ENCODE measurements at places on chromosomes 1 and 21. TPM values are rescaled to one million over a fixed set of nuclear protein-coding genes. Genes with fewer than 3 reads are reported as not detected.
A peak's percentile ranks its signal among the peaks of the same experiment; 100 is the strongest.

GRCh38 chr1:111576547-111576946 lies 43.0 kb upstream of the RAP1A start:
- peaks cover 2% of the 10 kb centered on the region for H3K36me3 ChIP-seq
- H3K27ac ChIP-seq = no peak overlapping the region
- no peaks in the 10 kb centered on the region for H3K27me3 ChIP-seq
- no peak overlapping the region for H3K4me3 ChIP-seq
- H3K4me1 ChIP-seq = no peaks in the 10 kb centered on the region

DNA sequence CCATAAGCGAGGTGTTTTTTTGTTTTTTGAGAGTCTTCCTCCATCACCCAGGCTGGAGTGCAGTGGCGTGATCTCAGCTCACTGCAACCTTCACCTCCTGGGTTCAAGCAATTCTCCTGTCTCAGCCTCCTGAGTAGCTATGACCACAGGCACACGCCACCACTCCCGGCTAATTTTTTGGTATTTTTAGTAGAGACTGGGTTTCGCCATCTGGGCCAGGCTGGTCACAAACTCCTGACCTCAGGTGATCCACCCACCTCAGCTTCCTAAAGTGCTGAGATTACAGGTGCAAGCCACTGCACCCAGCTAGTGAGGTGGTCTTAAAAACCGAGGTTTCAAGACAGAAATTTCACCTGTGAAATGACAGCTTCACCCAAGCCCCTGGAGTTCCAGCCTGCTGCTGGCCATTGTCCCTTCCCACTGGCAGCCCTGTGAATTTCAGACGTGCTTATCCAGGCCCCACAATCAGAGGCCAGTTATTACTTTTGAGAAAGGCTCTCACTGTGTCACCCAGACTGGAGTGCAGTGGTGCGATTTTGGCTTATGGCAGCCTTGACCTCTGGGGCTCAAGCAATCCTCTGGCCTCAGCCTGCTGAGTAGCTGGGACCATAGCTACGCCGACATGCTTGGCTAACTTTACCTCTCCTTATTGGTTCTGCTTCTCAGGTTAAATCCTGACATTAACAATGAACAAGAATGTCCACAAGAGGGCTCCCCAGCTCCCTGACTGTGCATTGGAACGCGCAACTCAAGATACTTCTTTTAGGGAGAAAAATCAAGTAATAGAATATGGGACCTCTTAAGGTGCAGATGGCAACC lies 19.4 kb downstream of the ENO1 start:
- H3K27ac ChIP-seq = peak overlapping the region; percentile 90
- peak overlapping the region; percentile 32 for H3K4me3 ChIP-seq
- peaks cover 60% of the 10 kb centered on the region for H3K4me1 ChIP-seq
- no peaks in the 10 kb centered on the region for H3K27me3 ChIP-seq

DNA sequence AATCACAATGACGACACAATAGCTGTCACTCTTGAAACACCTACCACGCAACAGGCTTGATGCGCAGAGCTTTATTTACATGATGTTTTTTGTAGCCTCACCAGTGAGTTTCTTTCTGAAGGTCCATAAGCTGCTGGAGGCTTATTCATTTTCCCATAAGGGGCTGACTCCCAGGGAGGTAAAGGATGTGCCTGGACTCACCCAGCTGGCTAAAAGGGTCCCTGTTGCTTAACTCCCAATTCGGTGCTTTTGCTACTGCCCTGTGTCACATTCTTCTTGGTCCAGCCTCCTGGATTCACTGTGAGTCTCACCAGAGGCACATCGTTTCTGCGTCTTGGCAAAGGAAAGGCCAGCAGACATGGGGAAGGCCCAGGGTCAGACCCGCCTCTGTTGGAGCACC lies 44.6 kb upstream of the OLIG2 start:
- no peak for DNase-seq
- H3K27ac ChIP-seq = no peak overlapping the region
- H3K27me3 ChIP-seq = peaks cover 24% of the 10 kb centered on the region
- no peak overlapping the region for H3K4me3 ChIP-seq
- no peaks in the 10 kb centered on the region for H3K36me3 ChIP-seq

DNA sequence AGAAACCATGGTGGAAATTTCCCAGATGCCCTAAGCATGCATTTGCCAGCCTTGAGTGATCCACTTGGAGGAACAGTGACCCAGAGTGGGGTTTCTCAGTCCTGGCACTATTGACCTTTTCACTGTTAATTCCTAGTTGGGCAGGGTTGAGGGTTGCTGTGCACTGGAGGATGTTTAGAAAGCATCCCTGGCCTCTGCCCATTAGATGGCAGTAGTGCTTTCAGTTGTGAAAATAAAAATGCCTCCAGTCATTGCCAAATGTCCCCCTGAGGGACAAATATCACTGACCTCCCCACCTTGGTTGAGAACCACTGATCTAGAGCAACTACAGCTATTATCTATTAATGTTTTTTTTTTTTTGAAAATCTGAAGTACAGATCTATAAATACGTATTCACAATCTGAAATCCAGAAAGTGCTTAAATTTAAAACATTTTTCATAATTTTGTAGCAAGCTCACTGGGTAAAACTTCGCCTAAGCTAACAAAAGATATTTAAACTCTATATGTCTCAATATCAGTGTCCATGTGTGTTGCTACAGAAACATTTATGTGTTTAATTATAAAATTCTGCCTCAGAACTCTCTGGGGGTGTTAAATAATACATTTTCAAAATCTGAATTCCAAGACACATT lies 27.3 kb downstream of the F3 start:
- H3K4me3 ChIP-seq = no peak overlapping the region
- no peaks in the 10 kb centered on the region for H3K27me3 ChIP-seq
- DNase-seq = no peak
- no peak overlapping the region for H3K27ac ChIP-seq

- no peak overlapping the region for H3K27ac ChIP-seq
- H3K36me3 ChIP-seq = no peaks in the 10 kb centered on the region
- no peak overlapping the region for H3K4me3 ChIP-seq
- no peak for DNase-seq
- H3K27me3 ChIP-seq = no peaks in the 10 kb centered on the region
These were observed 67.0 kb upstream of the KLHDC7A start for GRCh38 chr1:18413541-18414305.

DNA sequence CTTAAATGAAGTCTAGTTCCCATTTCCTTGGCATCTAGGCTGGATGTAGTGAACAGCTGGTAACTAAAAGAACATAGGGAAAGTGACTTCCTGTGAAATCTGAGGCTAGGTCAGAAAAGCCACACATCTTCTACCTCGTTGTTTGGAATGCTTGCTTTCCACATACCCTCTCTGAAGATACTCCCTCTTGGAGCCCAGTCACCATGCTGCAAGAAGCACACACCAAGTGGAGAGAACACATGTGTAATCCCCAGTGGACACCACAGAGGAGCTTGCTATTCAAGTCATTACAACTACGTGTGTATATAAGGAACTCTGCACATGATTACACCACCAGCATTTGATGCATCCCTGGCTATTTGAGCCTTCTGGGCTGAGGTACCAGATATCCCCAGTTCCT lies 125.9 kb downstream of the RGS21 start:
- DNase-seq = no peak
- H3K4me1 ChIP-seq = peaks cover 2% of the 10 kb centered on the region
- H3K4me3 ChIP-seq = no peak overlapping the region
- no peaks in the 10 kb centered on the region for H3K36me3 ChIP-seq
- H3K27me3 ChIP-seq = peaks cover 10% of the 10 kb centered on the region

DNA sequence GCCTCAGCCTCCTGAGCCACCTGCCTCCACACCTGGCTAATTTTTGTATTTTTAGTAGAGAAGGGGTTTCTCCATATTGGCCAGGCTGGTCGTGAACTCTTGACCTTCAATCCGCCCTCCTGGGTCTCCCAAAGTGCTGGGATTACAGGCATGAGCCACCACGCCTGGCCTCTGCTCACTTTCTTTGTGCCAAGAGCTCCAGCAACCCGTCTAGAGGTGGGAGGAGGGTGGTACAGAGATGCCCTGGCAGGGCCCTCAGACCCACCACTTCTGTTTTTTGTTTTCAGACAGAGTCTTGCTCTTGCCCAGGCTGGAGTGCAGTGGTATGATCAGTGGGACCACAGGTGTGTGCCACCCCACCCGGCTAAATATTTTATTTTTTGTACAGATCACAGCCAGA lies 6.9 kb upstream of the SYNC start:
- no peak overlapping the region for H3K4me3 ChIP-seq
- H3K27me3 ChIP-seq = peaks cover 20% of the 10 kb centered on the region
- DNase-seq = no peak

DNA sequence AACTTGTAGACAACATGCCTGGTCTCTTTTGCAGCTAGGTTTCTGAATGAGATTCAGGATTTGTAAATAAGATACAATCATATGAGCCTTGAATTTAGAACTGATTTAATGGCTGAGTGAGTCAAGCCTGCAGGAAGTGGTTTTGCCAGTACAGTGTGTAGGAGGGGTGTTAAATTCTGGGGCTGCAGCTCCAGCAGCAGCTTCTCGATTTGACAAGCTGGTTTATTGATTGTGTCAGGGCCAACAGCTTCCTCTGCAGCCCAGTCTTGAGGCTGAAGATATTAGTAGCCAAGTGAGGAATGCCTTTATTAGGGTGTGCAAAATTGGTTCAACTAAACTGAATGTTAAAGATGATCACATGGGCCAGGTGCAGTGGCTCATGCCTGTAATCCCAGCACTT lies 11.5 kb upstream of the PLA2G5 start:
- H3K4me3 ChIP-seq = no peak overlapping the region
- H3K4me1 ChIP-seq = peaks cover 21% of the 10 kb centered on the region
- peak overlapping the region; percentile 1 for H3K27ac ChIP-seq
- H3K36me3 ChIP-seq = no peaks in the 10 kb centered on the region
- peak; percentile 68 for DNase-seq
- peaks cover 26% of the 10 kb centered on the region for H3K27me3 ChIP-seq

GRCh38 chr1:247998811-247999210 lies 14.6 kb upstream of the OR2L5 start:
- no peaks in the 10 kb centered on the region for H3K4me1 ChIP-seq
- H3K27me3 ChIP-seq = no peaks in the 10 kb centered on the region
- H3K27ac ChIP-seq = no peak overlapping the region
- no peaks in the 10 kb centered on the region for H3K36me3 ChIP-seq
- no peak overlapping the region for H3K4me3 ChIP-seq

DNA sequence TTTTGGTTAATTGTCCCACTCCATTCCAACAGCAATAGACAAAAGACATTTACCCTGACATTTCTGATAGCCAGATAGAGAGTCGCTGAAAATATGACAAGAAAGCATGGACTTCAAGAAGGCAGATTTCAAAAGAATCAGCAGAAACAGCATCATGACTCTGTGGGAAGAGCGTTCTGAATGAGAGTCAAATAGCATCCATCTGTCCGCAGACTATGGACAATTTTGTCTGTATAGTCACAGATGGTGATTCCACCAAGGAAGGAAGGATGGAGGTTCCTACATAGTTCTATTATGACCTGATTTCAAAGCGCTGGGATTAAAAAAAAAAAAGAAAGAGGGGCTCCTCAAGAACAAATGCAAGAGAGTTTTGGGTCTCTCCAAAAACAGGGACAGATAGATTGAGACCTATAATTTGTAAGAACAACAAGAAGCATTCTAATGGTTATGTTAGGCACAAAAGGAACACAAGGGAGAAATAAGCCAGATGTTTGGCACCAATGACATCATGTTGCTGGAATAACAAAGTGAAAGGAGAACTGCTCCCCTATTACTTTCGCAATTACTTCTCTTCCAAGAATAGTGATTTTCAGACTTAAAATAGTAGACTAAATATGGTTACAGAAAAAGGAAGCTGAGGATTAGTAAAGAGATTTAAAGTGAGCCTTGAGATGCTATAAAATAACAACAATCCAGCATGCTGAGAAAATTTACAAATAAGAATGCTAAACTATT lies 28.5 kb downstream of the NIBAN1 start:
- H3K27me3 ChIP-seq = no peaks in the 10 kb centered on the region
- peaks cover 28% of the 10 kb centered on the region for H3K4me1 ChIP-seq

DNA sequence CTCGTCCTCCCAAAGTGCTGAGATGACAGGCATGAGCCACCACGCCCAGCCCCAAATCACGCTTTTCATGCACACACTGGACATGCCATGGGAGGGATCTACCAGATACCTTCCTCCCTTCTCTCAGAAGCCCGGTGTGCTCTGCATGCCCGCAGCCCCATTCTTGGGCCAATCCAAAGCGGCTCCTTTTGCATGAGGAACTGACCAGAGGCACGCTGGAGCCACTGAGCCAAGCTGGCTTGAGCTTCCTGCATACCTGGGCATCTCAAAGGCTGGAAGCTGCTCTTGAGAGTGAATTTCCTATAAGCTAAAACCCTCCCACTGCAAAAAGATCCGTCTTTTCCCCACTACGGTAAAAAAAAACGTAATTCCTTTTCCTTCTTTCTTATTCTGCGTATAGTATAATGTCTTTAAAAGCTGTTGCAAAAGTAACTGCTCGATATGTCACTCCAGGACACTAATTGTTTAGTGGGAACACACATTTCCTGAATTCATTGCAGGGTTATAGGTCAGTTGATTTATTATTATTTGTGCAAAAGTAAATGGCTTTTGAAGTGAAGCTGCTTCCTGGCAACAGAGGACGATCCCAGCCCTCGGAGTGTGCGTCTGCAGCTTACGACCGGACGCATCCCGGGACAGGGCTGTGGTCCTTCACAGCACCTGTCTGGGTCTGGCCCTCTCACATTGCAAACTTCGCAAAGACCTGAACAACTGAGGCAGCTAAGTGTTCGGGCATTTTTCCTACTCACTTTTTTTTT lies 61.8 kb upstream of the ETS2 start:
- no peak overlapping the region for H3K4me3 ChIP-seq
- no peak overlapping the region for H3K27ac ChIP-seq
- H3K27me3 ChIP-seq = no peaks in the 10 kb centered on the region
- DNase-seq = no peak

The NBPF4 gene
- total RNA-seq = 0.15 TPM

The CNKSR1 gene
- total RNA-seq = 1.5 TPM

The CCDC30 gene
- 1.5 TPM for total RNA-seq

The KCNE2 gene
- total RNA-seq = not detected

The AMY1C gene
- total RNA-seq = not detected
